ENCODE measurements at places on chromosomes 3 and 15. TPM values are rescaled to one million over a fixed set of nuclear protein-coding genes. Genes with fewer than 3 reads are reported as not detected.
A peak's percentile ranks its signal among the peaks of the same experiment; 100 is the strongest.

GRCh38 chr3:193134856-193135255 is 106.2 kb upstream of the PLAAT1 start:
- no peak overlapping the region for H3K27ac ChIP-seq
- H3K36me3 ChIP-seq: no peaks in the 10 kb centered on the region
- no peak for DNase-seq

GRCh38 chr3:81744366-81744765 is 17.1 kb downstream of the GBE1 start:
- H3K36me3 ChIP-seq: no peaks in the 10 kb centered on the region
- H3K27ac ChIP-seq: no peak overlapping the region
- no peaks in the 10 kb centered on the region for H3K4me1 ChIP-seq
- H3K4me3 ChIP-seq: no peak overlapping the region
- no peaks in the 10 kb centered on the region for H3K27me3 ChIP-seq
- no peak for DNase-seq

- H3K4me1 ChIP-seq: peaks cover 10% of the 10 kb centered on the region
- H3K27ac ChIP-seq: no peak overlapping the region
- no peak for DNase-seq
- H3K4me3 ChIP-seq: no peak overlapping the region
These were observed 21.0 kb upstream of the PLXNA1 start for GRCh38 chr3:126961791-126962461.

DNA sequence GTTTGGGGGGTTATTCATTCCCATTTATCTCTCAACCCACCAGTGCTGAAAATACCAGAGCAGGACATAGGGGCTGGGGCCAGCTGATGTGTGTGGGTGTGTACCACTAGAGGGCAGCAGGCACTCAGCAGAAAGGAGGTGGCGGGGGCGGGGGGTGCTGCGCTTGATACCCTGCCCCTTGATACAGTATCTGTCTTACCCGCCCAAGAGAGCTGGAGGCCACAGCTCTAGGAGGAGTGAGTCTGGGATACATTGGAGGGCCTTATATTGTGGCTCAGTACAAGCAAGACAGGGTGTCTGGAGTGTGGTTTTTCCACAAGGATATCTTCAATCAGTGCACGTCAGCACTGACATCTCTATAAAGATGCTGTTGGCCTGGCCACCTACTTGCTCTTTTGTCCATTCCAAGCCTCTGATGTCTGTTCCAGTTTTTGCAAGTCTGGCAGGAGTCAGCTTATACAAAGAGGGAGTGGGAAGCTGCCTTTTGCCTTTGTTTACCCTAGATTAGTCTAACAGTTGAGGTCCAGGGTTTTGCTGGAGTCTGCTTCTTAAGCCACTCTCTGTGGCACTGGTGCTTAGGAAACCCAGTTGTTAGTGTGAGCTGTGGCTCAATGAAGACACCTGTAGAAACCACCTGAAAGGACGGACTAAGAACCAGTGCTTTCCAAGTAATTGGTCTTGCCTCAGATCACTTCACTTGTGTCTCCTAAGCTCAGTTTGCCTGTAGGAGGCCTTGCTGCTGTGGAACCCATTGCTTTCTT is 1.5 kb upstream of the RBM15B start:
- no peaks in the 10 kb centered on the region for H3K27me3 ChIP-seq
- DNase-seq: peak; percentile 81
- H3K36me3 ChIP-seq: peaks cover 14% of the 10 kb centered on the region
- no peak overlapping the region for H3K27ac ChIP-seq
- peaks cover 38% of the 10 kb centered on the region for H3K4me1 ChIP-seq
- no peak overlapping the region for H3K4me3 ChIP-seq

Gene CCDC33
- 1.9 TPM for total RNA-seq

GRCh38 chr15:64571857-64572291 is 111.5 kb downstream of the ZNF609 start:
- no peaks in the 10 kb centered on the region for H3K27me3 ChIP-seq
- H3K4me3 ChIP-seq: no peak overlapping the region
- peaks cover 7% of the 10 kb centered on the region for H3K4me1 ChIP-seq
- H3K27ac ChIP-seq: no peak overlapping the region

Gene CALML4
- 9.0 TPM for total RNA-seq

DNA sequence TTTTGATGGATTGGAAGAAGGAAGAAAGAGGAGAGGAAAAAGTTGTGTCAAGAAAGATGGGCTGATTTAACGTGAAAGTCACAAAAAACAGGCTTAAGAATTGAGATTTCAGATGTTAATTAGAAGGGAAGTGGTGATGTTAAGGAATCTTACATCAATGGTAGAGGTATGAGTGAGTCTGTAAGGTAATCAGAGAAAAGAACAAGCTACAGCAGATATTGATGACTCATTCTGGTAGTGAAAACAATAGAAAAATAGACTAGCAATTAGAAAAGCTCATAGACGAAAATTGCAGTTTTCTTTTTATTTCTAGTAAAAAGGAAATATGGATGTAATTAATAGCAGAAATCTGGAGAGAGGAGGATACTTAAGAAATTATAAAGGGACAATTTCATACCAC is 559.6 kb downstream of the MCTP2 start:
- no peaks in the 10 kb centered on the region for H3K36me3 ChIP-seq
- H3K4me1 ChIP-seq: peaks cover 9% of the 10 kb centered on the region
- no peaks in the 10 kb centered on the region for H3K27me3 ChIP-seq
- H3K4me3 ChIP-seq: no peak overlapping the region

Gene ABHD17C
- total RNA-seq: 9.3 TPM

DNA sequence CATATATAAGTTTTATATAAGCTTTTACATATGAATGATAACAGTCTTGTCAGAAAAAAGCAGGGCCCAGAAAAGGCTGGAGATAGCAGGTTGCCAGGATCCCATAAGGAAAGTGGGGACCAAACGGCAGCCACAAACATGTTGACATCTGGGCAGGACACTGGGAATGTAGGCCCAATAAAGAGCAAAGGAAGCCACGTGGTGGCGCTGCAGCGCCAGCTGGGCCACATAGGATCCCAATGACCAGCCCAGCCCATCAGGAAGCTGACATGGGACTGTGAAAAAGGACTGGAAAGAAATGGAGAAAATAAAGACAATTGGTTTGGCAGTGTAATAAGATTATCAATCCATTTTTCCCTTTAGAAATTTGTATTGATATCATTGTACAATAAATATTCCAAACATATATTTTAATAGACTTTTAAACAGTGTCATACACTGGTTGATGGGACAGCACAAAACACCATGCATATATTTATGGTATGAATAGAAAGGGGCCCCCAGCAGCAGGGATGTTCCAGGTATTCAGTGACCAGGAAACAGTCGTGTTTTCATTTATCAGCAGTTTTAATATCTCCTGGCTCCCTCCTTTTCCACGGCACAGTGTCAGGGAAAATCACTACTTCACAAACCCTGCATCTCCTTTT is 89.0 kb upstream of the STRIT1 start:
- no peak overlapping the region for H3K27ac ChIP-seq
- peak; percentile 91 for DNase-seq
- no peaks in the 10 kb centered on the region for H3K27me3 ChIP-seq
- H3K4me3 ChIP-seq: no peak overlapping the region
- peaks cover 20% of the 10 kb centered on the region for H3K4me1 ChIP-seq

Gene ARRDC4
- 19.9 TPM for total RNA-seq

Gene NR2F2
- 24.6 TPM for total RNA-seq

DNA sequence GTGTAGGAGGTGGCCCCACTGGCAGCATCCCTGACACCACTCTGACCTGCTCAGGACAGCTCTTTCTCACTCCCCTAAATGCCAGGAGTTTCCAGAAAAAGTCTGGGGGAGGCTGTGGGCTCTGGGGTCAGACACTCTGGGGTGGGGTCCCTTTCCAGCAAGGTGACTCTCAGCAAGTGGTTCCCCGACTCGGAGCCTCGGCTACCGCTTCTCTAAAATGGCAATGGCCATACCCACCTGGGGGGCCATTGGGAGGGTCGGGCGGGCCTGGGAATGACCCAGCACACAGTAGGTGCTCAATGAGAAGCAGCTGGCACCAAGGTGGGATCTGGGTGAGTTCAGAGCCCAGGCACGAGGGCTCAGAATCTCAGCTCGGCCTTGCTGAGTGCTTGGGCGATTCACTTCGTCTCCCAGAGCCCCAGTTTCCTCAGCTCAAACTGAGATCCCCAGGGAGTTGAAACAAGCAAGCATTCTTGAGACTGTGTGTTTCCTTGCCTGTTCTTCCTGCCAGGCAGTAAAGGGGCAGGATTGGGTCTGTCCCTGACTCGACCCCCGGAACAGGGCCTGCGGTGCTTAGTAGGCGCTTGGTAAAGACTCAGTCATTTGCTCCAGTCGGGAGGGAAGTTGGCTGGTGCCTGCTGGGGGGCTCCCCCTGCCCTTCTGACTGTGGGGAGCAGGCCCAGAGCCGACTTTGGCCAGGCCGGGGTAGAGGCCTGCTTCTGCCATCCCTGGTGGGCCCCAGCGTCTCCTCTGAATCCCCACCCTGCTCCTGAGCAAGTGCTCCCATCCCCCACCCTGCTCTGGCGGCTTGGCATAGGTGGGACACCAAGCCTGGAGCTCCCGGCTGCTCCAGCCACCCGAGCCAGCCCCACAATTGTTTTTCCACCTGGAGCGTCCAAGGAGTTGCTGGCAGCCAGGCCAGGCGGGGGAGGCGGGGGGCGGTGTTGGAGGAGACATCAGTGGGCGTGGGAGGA is 32.9 kb upstream of the FBLN2 start:
- DNase-seq: no peak
- H3K36me3 ChIP-seq: no peaks in the 10 kb centered on the region
- H3K27me3 ChIP-seq: no peaks in the 10 kb centered on the region
- H3K4me3 ChIP-seq: no peak overlapping the region
- H3K27ac ChIP-seq: no peak overlapping the region
- peaks cover 7% of the 10 kb centered on the region for H3K4me1 ChIP-seq

- H3K4me1 ChIP-seq: no peaks in the 10 kb centered on the region
- no peak overlapping the region for H3K27ac ChIP-seq
- H3K27me3 ChIP-seq: no peaks in the 10 kb centered on the region
- no peak overlapping the region for H3K4me3 ChIP-seq
These were observed 339.8 kb upstream of the SEMA6D start for GRCh38 chr15:47377465-47377864.

DNA sequence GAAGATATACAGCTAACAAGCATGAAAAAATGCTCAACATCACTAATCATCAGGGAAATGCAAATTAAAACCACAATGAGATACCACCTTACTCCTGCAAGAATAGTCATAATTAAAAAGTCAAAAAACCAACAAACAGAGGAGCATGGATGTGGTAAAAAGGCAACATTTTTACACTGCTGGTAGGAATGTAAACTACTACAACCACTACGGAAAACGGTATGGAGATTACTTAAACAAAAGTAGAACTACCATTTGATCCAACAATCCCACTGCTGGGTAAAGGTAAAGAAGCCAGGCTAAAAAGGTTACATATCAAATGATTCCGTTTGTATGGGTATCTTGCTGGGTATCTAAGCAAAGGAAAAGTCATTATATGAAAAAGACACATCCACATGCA is 53.8 kb downstream of the STAG1 start:
- DNase-seq: no peak
- peaks cover 15% of the 10 kb centered on the region for H3K4me1 ChIP-seq
- no peak overlapping the region for H3K4me3 ChIP-seq
- H3K36me3 ChIP-seq: no peaks in the 10 kb centered on the region
- no peaks in the 10 kb centered on the region for H3K27me3 ChIP-seq
- no peak overlapping the region for H3K27ac ChIP-seq

- H3K27ac ChIP-seq: no peak overlapping the region
- H3K27me3 ChIP-seq: peaks cover 4% of the 10 kb centered on the region
- DNase-seq: peak; percentile 30
These were observed 2.7 kb upstream of the KNL1 start for GRCh38 chr15:40591389-40591788.

Gene TRPM1
- not detected for total RNA-seq

- H3K4me1 ChIP-seq: no peaks in the 10 kb centered on the region
- H3K27ac ChIP-seq: no peak overlapping the region
- no peaks in the 10 kb centered on the region for H3K27me3 ChIP-seq
These were observed 147.9 kb downstream of the OR4M2 start for GRCh38 chr15:22228101-22228762.

Gene MAN2C1
- 76.8 TPM for total RNA-seq

- no peaks in the 10 kb centered on the region for H3K36me3 ChIP-seq
- no peak for DNase-seq
- H3K27me3 ChIP-seq: no peaks in the 10 kb centered on the region
- H3K27ac ChIP-seq: no peak overlapping the region
- peaks cover 11% of the 10 kb centered on the region for H3K4me1 ChIP-seq
- H3K4me3 ChIP-seq: no peak overlapping the region
These were observed 297.5 kb downstream of the UACA start for GRCh38 chr15:70465812-70466211.

DNA sequence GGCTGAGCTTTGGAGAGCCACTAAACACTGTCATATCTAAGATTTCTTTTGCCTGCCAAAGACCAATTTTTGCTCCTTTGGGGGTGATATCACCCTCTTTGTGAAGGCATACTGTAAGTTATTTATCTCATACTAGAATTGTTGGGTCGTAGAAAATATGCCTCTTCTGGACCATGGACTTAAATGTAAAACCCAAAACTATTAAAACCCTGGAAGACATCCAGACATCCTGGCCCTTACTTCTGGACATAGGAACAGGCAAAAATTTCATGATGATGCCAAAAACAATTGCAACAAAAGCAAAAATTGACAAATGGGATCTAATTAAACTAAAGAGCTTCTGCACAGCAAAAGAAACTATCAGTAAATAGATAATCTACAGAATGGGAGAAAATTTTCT is 172.2 kb downstream of the ATG7 start:
- no peak for DNase-seq
- no peaks in the 10 kb centered on the region for H3K4me1 ChIP-seq
- no peak overlapping the region for H3K4me3 ChIP-seq
- H3K27ac ChIP-seq: no peak overlapping the region
- H3K27me3 ChIP-seq: no peaks in the 10 kb centered on the region

DNA sequence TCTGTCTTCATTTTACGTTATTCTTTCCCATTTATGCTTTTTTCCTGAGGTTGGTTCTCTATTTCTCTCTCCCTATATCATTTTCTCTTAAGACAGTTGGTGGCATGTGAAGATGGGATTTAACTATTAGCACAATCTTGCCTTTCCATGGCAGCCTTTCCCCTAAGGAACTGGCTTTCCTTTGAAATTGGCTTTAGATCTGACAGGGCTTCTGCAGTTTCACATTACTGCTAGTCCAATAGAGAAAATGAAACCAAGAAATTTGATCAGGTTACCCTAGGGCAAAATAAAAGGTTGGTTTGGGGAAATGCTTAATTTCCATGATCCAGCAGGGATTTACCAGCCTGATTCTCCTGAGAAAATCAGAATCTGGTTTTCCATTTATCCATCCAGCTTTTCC is 22.7 kb upstream of the CHL1 start:
- DNase-seq: no peak
- no peaks in the 10 kb centered on the region for H3K36me3 ChIP-seq
- H3K27me3 ChIP-seq: peaks cover 3% of the 10 kb centered on the region
- H3K4me1 ChIP-seq: no peaks in the 10 kb centered on the region
- H3K4me3 ChIP-seq: no peak overlapping the region
- H3K27ac ChIP-seq: no peak overlapping the region

Gene C3orf85
- not detected for total RNA-seq

DNA sequence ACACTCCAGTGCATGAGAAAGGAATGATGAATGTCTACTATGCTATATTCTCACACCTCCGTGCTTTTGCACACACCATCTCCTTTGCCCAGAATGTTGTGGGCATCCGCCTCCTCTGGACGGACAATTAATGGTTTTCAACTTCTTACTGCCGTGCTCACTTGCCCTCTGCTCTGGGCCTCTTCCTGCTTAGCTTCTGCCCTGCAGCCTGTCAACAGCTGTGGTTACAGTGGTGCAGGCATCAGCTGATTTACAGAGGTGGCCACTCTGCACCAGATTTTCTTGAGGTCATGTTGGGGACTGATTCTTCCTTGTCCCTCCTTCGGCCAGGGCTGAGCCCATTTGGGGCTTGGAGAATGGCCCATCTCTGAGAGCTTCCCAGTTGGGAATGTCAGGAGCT is 56.5 kb upstream of the TMEM115 start:
- no peak for DNase-seq
- H3K36me3 ChIP-seq: no peaks in the 10 kb centered on the region
- H3K4me3 ChIP-seq: no peak overlapping the region
- H3K4me1 ChIP-seq: no peaks in the 10 kb centered on the region
- no peak overlapping the region for H3K27ac ChIP-seq
